OCI-LY7 (cell line): ENCODE measurements at places on chromosomes 4 and X. TPM values are rescaled to one million over a fixed set of nuclear protein-coding genes. Genes with fewer than 3 reads are reported as not detected.

DNA sequence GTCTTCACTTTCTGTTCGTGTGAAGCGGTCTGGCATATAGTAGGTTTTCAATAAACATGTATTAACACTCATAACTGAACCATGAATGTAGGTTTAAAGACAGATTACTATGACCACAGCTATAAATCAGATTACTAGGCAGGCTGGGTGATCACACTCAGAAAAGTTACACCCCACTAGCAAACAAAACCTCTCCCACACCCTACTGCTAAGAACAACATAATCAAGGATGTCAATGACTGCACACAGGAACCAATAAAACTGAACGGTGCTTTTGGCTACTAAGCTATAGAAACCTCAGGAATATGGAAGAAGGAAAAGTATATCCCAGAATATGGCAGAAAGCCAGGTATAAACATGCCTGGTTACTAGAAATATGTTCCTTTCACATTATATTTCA is 676.9 kb downstream of the SMARCA1 start:
- no peak for DNase-seq

Gene ERVMER34-1
- total RNA-seq: not detected in 2 replicates

DNA sequence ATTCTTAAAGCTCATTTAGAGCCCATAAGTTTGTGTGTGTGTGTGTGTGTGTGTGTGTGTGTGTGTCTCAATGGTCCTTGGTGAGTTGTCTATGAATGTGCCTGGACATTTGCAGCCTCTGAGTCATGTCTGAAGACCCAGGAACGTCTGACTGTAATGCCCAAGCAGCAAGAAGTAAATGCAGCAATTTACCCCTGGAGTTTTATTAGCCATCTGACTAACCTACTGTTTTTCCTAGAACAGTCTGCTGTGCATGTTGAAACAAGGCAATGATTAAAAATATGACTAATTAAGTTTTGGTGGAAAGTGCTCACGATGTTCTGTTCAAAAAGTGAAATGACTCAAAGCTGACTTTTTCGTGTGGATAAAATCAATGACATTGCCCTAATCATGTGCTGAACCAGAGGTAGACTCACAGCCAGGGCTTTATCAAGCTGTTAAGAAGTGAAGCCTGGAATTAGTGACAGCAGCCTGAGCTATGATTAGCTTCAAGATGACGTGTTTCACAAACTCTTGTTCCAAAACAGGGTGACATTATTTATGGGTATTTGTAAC is 201.6 kb downstream of the CPE start:
- no peak for DNase-seq

- peak; percentile 93 for DNase-seq
Observed at GRCh38 chr4:40149960-40150385, 46.9 kb upstream of the RHOH start.

DNA sequence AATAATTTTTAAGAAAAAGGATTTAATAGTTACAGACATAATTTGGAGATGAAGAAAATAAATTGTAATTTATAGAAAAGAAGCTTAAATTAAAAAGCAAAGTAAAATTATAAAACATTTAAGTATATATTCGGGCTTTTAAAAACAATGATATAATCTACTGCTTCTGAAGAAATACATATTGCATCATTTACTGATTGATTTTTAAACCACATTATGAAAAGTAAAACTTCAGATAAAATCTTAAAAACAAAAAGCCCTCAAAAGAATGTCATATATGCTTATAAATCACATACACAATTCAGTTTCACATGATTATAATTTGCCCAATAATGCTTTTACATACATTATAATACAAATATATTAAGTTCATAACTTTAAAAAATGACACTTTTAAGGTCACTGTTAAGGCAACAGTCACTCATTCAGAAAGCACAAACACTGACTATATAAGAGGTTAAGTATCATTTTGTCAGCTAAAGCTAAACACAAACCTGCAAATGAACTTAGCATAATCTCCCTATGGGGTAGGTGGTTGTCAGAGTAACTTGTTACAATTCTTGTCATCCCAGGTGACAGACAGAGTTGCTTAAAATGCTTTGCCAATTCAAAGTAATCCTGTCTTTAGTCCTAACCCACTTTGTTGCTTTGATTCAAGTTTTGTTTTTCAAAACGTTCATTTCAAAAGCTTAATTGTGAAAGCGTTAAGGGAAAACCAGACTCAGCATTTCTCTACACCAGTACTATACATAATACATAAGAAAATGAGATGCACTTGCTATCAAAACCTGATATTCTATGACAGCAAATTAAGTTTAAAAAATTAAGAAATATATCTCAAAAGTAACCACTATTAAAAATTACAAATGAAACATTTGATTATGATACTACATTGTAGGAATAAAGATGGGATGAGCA is 90.6 kb upstream of the MAB21L2 start:
- DNase-seq: no peak

Gene SPANXC
- not detected in 2 replicates for total RNA-seq

Gene TMEM31
- total RNA-seq: 0.53 and 0.65 TPM in 2 replicates

Gene SSX2
- total RNA-seq: not detected in 2 replicates

GRCh38 chrX:119757979-119758730 is at the start of gene SOWAHD:
Gene SOWAHD, plus strand, starts transcription at chrX:119758588. Its CDS starts 80 bp downstream, at chrX:119758668.
- DNase-seq: peak; percentile 39

DNA sequence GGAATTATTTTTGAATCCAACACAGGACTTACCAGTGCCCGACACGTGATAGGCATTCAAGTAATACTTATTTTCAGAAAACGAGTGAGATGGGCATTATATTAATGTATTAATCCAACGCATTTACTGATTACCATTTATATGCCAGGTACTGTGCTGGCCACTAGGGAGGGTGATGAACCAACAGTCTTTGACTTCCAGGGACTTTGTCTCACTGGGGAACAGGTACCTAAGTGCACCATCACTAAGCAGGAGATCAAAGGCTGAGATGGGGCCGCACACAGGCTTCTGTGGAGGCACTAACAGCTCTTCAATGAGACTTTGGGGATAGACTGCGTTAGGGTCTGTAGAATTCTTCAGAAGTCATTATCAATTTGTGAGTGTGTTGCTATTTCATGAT is 5.7 kb upstream of the TADA2B start:
- no peak for DNase-seq

Gene PDE6B
- total RNA-seq: not detected in 2 replicates

DNA sequence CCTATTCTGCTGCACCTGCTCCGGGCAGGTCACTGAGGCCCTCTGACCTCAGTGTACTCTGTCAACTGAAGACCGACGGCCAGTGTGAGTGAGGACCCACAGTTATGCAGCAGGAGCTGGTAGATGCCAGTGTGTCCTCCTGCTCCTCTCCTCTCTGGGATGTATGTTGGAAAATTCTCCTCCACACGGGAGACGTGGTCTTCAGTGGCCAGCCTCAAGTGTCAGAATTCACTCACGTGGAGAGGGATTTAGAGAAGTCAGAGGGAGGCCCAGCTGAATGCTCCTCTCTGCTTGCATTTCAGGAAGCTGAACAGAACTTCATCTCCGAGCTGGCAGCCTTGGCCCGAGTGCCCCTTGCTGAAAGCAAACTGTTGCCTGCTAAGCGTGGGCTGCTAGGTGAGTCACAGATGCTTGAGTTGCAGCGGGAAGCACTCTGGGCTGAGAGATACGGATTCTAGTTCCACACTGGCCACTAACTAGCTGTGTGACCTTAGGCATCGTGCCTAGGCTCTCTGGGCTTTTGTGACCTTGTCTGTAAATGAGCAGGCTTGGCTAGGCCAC is 83.6 kb downstream of the CRMP1 start:
- DNase-seq: no peak

- no peak for DNase-seq
Observed at GRCh38 chrX:16316331-16316730, 149.1 kb downstream of the MAGEB17 start.

Gene C4orf36
- 1.4 TPM in 1 of 2 replicates, not detected in the other for total RNA-seq

DNA sequence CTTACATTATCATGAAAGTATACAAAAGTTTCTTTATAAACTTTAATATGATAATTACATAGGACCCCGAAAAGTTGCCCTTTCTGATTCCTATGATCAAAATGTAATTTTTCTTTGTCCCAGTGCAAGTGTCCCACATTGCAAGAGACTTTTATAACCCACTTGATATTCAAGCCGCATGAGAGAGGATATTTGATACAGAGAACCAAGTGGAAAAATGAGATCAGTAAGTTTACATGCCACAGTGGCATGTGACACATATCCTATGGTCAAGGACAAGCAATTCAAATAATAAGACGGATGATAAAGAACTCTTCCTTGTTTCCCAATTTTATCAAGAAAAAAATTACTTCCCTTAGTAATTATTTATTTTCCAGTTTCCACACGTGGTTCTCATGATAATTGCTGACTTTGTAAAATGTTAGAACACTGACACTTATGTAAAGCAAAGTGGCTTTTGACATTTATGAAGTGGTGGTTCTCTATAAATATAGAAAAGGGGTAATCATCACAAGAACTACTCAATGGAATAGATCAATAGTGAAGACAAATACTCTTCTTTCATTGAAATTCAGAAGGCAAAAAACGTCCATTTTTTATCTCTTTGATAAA is 273.7 kb upstream of the NOCT start:
- DNase-seq: no peak

- DNase-seq: no peak
Observed at GRCh38 chr4:156638334-156638733, 333.3 kb downstream of the PDGFC start.

GRCh38 chrX:108029928-108030711 is 14.7 kb upstream of the VSIG1 start:
- no peak for DNase-seq

Gene ZCCHC18
- 4.5 and 4.6 TPM in 2 replicates for total RNA-seq

- no peak for DNase-seq
Observed at GRCh38 chr4:28565396-28565795, 1704.8 kb downstream of the STIM2 start.

- no peak for DNase-seq
Observed at GRCh38 chrX:41100819-41101218, 15.6 kb downstream of the USP9X start.

GRCh38 chrX:2679534-2680485 is 11.3 kb upstream of the CD99 start:
- DNase-seq: no peak

GRCh38 chr4:37002625-37003024 is 241.9 kb upstream of the NWD2 start:
- DNase-seq: no peak

- peak; percentile 31 for DNase-seq
Observed at GRCh38 chrX:123959281-123960063, 2.0 kb upstream of the STAG2 start.

Gene ANOS1
- 0.11 TPM in 1 of 2 replicates, not detected in the other for total RNA-seq

Gene GABRQ
- total RNA-seq: not detected in 2 replicates

- no peak for DNase-seq
Observed at GRCh38 chr4:6688879-6689505, 4.7 kb upstream of the S100P start.

DNA sequence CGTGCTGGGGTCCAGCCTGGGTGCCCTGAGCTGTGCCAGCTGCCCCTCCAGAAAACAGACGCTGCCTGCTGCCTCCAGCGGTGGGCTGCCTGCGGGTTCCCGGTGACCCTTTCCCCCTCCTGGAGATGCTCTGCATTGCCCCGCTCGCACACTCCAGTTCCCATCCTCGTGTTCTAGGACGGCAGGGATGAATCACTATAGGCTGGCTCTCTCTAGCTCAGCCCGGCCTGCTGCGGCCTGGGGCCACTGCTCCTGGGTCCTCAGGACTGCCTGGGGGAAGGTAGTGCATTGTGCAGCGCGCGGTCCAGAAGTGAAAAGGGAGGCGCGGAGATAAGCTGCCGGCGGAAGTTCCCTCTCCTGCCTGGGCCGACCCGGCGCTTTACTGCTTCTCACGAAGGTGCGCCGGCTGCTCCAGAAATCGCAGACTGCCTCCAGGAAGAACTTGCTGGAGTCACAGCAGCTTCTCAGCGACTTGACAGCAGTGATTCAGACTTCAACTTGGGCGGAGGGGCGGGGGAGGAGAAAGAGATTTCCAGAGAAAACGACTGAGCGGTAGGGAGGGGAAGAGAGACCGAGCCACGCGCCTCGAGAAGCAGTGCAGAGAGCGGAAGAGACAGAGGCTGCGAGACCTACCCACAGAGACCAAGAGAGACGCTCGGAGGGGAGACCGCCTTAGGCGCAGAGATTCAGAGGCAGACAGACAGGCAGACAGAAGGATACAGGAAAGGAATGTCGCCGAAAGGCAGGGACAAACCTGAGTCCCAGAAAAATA is 6.7 kb upstream of the MSX1 start:
- no peak for DNase-seq

DNA sequence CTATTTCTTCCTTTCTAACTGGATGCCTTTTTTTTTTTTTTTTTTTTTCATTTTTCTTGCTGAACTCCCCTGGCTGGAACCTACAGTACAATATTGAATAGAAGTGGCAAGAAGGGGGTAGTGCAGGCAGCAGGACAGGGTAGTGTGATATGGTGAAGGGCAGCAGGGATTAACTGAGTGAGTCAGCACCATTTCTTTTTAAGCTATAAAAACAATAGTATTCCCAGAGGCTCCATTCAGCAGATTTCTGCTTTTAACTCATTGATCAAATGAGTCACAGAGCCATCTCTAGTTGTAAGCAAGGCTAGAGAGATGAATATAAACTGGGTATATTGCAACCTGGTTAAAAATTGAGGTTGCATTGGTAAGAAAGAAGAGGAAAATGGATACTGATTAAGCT is 53.6 kb upstream of the SETD7 start:
- no peak for DNase-seq

Gene GYPE
- not detected in 2 replicates for total RNA-seq

DNA sequence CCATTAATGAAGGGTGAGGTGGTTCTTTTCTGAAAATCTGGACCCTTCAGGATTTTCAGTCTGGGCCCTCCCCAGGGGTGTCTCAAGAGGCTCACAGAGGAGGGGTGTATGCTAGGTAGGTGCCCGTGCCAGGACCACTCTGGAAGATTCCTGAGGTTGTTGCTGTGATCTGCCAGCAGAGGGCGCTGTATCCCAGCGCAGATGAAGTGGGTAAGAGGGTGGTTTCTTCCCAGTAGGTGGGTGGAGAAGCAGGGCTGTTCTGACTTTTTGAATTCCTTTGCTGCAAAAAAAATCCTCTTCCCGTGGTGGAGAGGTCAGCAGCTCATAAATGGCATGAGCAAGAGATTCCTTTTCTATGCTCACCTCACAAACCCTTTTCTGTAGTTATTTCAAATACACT is 51.1 kb downstream of the SCML1 start:
- DNase-seq: peak; percentile 14

- DNase-seq: no peak
Observed at GRCh38 chr4:13545394-13545808, 1.1 kb upstream of the NKX3-2 start.

DNA sequence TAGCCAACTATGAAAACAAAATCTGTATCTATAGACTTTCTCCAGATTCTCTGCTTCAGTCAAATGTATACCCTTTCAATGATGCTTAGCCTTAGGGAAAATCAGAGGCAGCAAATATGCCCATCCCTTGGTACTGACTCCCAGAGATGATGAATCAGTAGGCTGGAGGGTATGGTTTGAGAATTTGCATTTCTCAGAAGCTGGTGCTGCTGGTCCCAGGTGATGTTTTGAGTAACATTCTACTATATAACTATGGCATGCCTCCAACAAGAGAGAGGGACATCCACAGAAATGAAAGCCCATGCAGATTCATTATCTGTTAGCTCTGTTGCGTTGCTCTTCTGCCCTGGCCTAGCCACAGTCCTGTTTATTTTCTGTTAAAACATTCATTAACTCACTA is 13.6 kb downstream of the TNIP3 start:
- DNase-seq: no peak

Gene CCNQ
- total RNA-seq: 12.0 and 13.9 TPM in 2 replicates
